ENCODE measurements at places on chromosomes 2 and 18.

DNA sequence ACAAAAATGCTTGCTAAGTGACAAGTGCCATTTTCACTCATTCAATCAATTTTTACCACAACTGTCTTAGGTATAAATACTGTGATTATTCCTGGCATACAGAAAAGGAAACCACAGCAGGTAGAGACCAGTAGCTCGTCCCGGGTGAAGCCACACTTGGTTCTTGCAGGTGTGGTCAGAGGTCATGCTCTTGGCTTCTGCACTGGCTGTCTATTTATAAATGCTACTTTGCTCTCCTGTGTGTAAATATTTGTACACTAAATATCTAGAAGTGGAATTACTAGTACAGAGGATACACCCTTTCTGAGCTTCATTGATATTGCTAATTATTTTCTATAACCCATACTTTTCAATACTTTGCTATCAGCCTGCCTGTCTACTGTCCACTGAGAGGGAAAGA lies 284.6 kb downstream of the MYT1L start:
- DNase-seq: no peak

GRCh38 chr2:200225951-200226350 lies 80.5 kb upstream of the SPATS2L start:
- DNase-seq: no peak

DNA sequence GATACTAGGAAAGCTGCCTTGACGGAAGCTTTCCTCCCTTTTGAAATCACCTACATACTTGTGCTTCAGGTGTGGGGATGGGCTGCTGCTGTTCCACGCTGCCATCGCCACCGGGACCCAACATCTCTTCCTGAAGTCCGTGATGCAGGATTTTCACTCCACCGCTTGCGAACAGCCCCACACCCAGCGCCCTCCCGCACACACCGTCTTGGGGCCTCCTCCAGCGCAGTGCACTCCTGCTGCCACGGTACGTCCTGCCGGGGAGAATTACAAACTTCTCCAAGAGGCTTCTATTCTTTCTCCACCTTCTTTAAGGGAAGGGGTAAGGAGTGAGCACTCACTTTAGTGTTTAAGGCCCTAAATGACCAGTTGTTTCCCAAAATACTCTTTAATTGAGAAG lies 58.2 kb downstream of the HRH4 start:
- no peak for DNase-seq

DNA sequence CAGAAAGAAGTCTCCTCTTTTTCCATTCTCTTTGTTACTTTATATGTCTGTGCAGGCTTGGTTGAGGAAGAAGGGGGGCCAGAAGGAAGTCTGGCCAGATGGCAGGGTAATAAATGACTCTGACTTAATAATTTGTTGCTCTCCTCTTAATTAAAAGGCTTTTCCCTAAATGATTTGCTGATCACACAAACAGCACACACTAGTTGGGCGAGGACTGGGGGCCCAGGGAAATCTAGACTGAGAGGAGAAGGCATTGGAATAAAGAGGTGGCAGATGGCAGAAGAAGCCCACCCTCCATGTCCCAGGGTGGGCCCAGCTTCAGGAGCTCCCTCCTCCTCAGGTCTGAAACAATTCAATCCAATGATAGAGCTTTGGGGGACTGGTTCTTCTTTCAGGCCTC lies 12.7 kb upstream of the SMARCAL1 start:
- no peak for DNase-seq

DNA sequence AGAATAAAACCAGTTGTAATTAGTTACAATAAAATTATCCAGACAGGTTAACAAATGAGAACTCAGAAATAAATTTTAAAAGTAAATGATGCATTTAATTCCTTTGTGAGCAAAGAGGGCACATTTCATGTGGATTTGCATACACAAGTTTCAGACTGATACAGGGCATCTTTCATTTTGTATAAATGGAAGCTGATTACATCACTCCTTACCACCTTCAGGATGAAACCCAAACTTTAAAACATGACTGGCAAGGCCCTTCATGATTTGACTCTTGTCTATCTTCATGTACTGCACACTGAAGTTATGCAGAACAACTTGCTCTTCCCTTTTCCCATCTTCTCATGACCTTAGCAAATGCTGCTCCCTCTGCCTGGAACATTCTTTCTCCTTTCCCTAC lies 26.9 kb downstream of the EFEMP1 start:
- DNase-seq: no peak

Measured in NCI-H1092 treated with DMSO at 0.1 percent for 48 hours (cell line).